ENCODE measurements at places on chromosomes 7 and 10. TPM values are rescaled to one million over a fixed set of nuclear protein-coding genes. Genes with fewer than 3 reads are reported as not detected.

GRCh38 chr10:119167041-119167440, 1.5 kb upstream of the SFXN4 start:
- DNase-seq = no peak
- H3K4me3 ChIP-seq = no peak overlapping the region
- no peak overlapping the region for H3K27ac ChIP-seq
- H3K4me1 ChIP-seq = peaks cover 20% of the 10 kb centered on the region
- peaks cover 29% of the 10 kb centered on the region for H3K36me3 ChIP-seq

- peaks cover 20% of the 10 kb centered on the region for H3K4me1 ChIP-seq
- peak overlapping the region; percentile 86 for H3K27ac ChIP-seq
- H3K36me3 ChIP-seq = no peaks in the 10 kb centered on the region
- DNase-seq = no peak
Measured at GRCh38 chr10:70886921-70887665, 1.3 kb downstream of the PCBD1 start.

The CELF2 gene
- 73.5 TPM for total RNA-seq

The PRRT4 gene
- total RNA-seq = 2.2 TPM

The TNS3 gene
- total RNA-seq = 138 TPM

GRCh38 chr10:86665868-86666267, 2.4 kb upstream of the LDB3 start:
- H3K27me3 ChIP-seq = no peaks in the 10 kb centered on the region
- H3K36me3 ChIP-seq = no peaks in the 10 kb centered on the region
- no peak overlapping the region for H3K4me3 ChIP-seq
- peaks cover 10% of the 10 kb centered on the region for H3K4me1 ChIP-seq
- no peak for DNase-seq

DNA sequence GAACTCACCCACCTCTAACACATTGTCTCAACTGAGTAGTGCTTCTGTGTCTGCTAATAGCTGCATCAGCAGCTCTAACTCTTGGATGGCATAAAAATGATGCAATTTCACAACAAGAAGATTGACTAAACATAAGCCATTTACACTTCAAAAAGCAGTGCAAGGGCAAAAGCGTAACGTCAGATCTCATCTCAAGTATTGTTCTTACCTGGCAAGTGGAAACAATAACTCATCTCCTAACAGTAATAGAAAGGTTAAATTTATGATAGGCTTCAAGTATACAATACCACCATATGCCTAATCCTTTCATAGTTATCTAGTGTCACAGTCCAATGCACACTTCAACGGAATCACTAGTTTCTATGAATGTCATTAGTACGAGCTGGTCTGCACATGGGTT, 14.8 kb downstream of the TPK1 start:
- peaks cover 7% of the 10 kb centered on the region for H3K4me1 ChIP-seq
- no peak for DNase-seq
- H3K4me3 ChIP-seq = no peak overlapping the region
- no peak overlapping the region for H3K27ac ChIP-seq

DNA sequence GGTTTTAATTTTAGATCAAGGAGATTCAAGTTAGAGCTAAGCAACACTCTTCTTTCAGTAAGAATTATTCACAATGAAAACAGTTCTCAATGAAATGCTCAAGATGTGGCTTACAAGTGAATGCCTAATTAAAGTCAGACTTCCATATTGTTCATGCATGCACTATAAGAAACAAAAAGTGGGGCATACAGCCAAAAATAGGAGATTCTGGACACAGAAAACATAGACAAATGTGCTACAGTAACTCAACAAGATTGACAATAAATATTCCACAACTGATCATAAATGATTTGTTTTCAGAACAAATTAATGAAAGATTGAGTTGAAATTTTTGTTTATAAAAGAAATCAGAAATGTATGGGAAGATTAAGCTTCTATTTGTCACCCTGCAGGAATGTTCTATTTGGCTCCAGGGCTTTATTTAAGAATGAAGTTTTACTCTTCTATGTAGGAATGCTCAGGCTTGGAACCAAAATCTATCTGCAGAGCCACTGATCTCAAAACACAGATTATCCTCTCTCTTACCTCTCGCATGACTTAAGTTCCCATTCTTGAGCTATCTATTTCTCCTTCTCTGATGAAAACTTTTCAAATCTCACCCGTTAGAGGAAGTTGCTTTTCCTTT, 89.0 kb upstream of the PIP4K2A start:
- no peaks in the 10 kb centered on the region for H3K36me3 ChIP-seq
- no peaks in the 10 kb centered on the region for H3K27me3 ChIP-seq
- H3K4me1 ChIP-seq = peaks cover 27% of the 10 kb centered on the region
- DNase-seq = no peak

The CYP26C1 gene
- 0.35 TPM for total RNA-seq

The TWIST1 gene
- 14.2 TPM for total RNA-seq

The CLDN3 gene
- not detected for total RNA-seq

The TWNK gene
- total RNA-seq = 16.6 TPM

DNA sequence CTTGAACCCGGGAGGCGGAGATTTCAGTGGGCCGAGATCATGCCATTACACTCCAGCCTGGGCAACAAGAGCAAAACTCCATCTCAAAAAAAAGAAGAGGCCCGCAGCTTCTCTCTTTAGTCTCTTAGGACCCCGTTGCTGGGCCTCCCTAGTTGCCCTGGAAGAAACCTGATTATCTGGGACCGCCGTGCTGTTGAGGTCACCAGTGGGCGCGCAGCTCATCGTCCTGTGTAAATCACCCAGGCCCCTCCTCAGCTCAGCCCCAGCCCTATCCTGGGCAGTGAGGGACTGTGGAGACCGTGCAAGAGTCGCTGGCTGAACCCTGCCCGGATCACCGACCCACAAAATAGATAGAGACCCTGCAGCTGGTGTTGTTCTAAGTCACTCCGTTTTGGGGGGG, 85.0 kb downstream of the UNCX start:
- no peaks in the 10 kb centered on the region for H3K27me3 ChIP-seq
- no peak overlapping the region for H3K4me3 ChIP-seq
- no peaks in the 10 kb centered on the region for H3K36me3 ChIP-seq
- H3K27ac ChIP-seq = no peak overlapping the region
- no peaks in the 10 kb centered on the region for H3K4me1 ChIP-seq
- DNase-seq = no peak

The TFPI2 gene
- total RNA-seq = 19.8 TPM

GRCh38 chr7:135512135-135512887, 2.4 kb upstream of the CNOT4 start:
- H3K27me3 ChIP-seq = no peaks in the 10 kb centered on the region
- H3K27ac ChIP-seq = no peak overlapping the region
- H3K4me3 ChIP-seq = no peak overlapping the region
- no peak for DNase-seq
